ENCODE measurements at places on chromosomes 3 and 15.

DNA sequence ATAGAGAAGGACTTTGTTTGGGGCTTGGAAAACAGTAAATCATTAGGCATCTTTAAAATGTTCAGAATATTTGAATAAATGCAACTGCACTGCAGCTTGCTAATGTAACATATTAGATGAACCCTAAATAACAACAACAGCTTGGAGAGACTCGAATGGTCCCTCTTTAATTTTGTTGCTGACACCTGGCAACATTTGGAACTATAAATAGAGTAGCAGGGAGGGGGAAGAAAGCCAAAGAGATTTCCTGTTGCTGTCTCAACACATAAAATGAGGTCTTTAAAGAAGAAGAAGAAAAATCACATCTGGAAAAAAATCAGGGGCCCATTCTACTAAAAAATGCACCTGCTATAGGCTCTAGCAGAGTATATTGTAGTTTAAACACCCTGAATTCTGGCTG is 49.9 kb upstream of the DPPA4 start:
- DNase-seq = peak; percentile 26

- no peak for DNase-seq
Observed at GRCh38 chr15:78564743-78565096, 600 bp upstream of the CHRNA5 start.

DNA sequence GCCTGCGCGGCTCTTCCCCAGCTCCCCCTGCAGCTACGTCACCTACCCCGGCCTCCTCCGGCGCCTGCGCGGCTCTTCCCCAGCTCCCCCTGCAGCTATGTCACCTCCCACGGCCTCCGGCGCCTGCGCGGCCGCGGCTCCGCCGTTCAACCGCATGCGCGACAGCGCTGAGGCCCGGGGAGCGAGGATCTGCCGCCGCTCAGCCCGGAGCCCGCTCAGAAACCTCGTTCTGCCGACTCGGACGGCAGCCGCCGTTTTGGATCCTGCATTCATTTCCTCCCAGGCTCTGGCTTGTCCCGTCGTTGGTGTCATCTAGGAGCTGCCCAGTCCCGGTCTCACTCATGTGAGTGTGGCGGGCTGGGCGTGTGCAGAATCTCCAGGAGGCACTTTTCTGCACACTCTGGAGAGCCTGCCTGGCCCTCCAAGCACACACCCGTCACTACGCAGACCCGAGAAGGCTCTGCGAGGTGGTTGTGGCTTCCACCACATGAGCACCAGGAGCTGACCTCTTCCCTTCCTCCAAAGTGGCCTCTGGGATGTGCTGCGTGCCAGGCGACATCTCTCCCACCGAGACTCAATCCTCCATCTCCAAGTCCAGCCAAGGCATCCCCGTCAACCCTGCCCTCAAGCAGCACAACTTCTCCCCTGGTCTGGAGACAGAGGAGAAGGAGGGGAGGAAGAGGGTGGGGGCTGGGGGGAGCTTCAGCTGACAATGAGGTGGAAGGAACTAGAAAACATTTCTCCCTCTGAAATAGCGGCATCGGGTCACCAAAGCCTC is 165.3 kb downstream of the CHSY1 start:
- DNase-seq = no peak

DNA sequence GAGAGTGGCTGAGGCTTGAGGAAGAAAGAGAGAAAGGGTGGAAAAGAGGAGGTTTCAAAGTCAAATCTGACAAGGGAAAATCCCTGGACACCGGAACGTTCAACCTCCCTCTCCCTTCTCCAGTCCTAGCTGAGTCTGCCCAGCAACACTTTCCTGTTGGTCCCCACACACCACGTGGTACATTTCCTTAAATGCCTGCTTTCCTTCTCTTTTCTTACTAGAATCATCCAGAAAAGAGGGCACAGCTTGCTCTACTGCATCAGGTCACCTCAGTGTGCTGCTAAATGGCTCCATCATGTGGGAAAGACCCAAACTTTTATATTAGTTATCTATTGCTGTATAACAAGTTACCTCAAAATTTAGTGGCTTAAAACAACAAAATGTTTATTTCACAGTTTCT is 181.2 kb downstream of the NECTIN3 start:
- DNase-seq = peak; percentile 6

- no peak for DNase-seq
Observed at GRCh38 chr15:78302579-78303312, 3.3 kb upstream of the SKIC8 start.

DNA sequence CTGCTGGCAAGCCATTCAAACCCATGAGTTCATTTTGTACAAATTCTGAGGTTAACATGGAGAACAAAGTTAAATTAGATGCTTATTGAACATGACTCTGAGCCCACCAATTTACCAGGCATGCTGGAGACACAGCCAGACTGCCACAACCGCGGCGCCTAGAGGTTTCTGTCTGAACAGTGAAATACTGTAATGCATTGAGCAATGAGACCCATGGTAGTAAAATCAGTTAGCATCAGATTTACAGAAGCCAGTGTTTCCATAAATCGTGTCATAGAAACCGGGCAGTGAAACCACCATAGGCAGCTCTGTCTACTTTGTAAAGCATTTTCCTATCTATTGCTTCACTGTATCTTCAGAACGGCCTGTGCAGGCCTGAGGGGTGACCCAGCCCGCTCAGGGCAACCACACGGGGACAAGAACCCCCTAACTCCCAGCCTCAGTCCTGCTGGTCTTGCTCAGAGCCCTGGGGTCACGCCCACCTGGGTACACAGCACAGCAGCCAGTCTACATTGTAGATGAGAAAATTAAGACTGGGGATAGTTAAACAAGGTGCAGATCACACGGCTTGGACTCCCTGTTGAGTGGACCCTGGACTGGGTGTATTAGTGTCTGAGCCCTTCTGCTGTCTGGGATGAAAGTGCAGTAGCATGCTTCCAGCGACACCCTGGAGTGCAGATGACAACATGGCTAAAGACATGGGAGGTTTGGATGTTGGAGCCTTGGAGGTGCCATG is 44.2 kb downstream of the MGLL start:
- DNase-seq = no peak

DNA sequence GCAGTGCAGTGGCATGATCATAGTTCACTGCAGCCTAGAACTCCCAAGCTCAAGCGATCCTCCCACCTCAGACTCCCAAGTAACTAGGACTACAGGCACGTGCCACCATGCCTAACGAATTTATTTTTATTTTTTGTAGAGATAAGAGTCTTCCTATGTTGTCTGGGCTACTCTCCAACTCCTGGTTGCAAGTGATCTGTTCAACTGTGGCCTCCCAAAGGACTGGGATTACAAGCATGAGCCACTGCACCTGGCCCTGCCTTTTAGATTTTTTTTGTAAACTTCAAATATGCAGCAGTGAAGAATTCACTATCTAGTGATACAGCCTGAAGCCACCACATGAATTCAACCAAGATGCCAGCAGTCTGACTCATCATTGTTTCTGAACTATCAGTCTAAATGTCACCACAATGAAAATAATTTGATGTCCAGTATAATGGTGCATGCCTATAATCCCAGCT is 32.7 kb downstream of the UBXN7 start:
- DNase-seq = peak; percentile 58

- peak; percentile 45 for DNase-seq
Observed at GRCh38 chr3:174436367-174436766, 422.8 kb upstream of the NAALADL2 start.

- no peak for DNase-seq
Observed at GRCh38 chr3:134795746-134796280, 753 bp downstream of the EPHB1 start.

- DNase-seq = no peak
Observed at GRCh38 chr3:105157766-105158085, 209.0 kb upstream of the ALCAM start.

DNA sequence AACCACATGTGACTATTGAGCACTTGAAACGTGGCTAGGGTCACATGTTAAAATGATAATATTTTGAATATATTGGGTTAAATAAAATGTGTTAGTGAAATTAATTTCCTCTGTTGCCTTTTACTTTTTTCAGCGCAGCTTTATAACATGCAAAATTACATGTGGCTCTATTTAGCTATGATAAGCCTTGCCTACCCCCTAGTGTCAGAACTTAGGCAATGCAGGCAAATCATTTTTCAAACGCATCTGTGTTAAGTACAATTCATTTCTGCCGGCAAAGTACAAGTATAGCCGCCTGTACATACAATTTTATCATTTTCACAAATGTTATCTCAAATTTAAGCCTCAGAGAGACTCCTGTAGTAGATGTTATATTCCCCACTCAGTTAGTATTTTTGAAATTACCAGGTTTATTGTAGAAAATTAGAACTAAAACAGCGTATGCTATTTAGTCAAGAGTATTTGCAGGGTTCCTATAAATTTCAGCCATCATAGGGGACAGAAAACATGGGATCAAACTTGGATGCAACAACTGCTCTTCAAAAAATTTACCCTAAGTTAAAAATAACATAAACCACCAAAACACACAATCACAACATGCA is 56.1 kb downstream of the TAFA4 start:
- peak; percentile 88 for DNase-seq

DNA sequence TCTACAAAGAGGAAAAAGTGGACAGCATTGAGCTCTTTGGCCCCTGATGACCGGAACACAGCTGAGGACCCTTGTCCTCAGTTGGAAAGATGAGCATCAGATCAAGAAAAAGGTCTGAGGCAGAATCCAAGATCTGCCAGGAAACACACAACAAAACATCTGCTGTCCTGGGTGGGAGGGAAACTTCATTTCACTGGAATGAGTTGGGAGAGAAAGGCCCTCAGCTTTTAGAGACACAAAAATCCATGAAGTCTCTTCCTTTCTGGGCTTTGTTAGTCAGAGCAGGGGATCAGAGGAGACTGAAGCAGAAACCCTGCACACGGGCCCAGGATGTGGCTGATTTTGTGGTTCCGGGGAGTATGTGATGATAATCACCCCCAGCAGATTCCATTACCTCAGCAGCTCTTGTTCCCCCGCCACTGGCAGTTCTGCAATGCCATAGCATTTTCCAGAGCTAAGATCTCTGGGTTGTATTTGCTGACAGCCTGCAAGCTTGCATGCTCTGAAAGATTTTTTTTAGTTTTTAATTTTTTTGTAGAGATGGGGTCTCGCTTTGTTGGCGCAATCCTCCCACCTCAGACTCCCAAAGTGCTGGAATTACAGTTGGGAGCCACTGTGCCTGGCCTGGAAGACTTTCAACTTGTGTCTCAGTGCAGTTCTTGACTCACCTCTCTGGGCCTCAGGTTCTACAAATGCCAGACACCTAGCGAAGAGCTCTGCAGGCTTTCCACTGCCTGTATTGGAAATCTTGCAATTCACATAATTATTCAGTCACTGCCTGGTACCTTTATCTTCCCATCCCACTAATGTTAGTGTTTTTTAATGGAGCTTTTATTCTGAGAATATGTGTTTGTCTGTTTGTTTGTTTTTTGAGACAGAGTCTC is 5.8 kb upstream of the TATDN2 start:
- DNase-seq = peak; percentile 30

DNA sequence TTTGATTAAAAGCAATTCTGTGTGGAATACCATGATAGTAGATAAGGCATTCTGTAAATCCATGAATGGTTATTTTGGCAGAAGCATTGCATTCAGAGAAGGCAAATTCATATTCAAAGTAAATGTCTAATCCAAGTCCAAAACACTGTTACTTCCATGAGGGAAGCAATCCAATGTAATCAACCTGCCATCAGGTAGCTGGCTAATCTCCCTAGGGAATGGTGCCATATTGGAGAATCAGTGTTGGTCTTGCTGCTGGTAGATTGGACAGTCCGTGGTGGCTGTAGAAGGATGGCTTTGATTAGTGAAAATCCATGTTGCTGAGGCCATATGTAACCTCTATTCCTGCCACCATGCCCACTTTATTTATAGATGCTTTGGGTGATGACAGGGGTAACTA is 72.1 kb upstream of the TNIK start:
- DNase-seq = no peak

DNA sequence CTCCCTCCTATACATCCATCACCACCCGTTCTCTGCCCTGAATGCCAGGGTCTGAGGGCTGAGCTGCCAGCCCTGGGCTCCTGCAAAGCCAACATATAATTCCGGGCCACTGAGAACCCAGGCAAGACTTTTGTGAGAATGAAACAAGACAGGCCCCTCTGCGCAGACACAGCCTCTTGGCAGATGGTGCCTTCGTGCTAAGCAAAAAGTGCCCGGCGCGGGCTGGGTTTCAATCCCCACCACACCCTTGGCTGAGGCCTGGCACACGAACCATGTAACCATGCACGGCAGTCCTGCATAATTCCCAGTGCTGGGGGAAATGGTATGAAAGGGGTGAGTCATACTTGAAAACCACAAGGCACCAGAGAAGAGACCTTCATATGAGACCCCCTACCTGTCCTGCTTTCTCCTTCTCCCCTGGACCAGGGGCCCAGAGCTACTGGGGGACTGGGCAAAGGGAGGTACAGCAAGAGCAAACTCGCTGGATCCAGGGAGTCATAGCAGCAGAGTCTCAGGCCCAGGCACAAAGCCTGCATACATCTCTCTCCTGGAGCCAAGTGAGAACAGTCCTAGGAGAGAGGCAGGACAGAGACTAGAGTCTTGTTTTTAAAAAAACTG is 26.1 kb upstream of the LOXL1 start:
- peak; percentile 74 for DNase-seq

DNA sequence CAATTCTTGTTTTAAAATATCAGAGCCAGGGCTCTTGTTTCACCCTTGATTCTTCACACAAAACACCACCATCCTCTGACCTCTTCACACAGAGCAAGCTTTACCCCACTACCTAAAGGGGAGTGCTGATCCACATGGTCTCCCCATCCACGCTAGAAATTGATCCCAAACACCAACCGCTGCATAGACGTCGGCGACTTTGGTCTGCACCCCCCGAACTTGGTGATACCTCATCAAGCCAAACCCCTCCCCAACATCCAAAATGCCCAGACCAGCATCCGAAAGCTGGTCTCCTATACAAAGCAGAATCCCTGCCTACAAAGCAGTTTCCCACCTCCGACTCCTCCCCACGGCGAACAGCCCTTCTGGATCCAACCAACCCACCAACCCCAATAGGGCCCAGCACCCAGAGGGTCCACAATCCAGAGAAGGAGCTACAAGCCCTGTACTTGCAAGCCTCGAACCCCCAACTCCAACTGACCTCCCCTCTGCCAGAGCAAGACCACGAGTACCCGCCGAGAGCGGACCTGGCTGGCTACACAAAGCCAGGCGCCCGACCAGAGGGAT is 25.8 kb upstream of the MTHFS start:
- DNase-seq = peak; percentile 2

- DNase-seq = no peak
Observed at GRCh38 chr15:63276342-63277037, 915 bp upstream of the APH1B start.

GRCh38 chr3:16338999-16339398 is 74.0 kb downstream of the OXNAD1 start:
- DNase-seq = no peak

DNA sequence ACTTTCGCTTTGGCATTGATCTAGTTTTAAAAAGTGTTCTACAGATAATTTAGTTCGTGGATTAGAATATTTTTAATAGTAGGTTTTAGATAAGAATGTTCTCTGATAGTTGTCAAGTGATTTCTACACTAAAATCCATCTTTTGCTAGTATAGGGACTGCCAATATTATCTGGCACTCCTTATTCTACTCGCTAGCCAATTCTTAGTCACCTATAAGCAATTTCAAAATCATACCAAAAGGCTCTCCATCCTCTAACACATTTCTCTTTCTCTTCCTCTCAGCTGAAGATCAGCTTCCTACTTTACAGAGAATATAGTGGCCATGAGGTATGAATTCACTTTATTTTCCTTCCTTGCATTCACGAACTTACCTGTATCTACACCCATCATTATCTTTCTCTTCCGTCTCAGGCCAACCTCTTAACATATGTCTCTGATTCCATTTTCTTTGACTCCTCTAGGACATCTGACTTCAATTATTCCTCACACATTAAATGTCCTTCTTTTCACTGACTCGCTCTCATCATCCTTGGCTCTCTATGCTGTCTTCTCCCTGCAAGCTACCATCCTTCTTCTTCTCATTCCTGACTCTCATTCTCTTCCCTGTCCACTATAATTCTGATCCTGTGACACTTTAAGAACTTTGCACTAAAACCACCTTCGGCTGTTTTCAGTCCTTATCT is 35.5 kb downstream of the C3orf80 start:
- DNase-seq = no peak
